ENCODE measurements at places on chromosomes 7 and 10. TPM values are rescaled to one million over a fixed set of nuclear protein-coding genes. Genes with fewer than 3 reads are reported as not detected.

Gene UPK3BL1
- 23.5 TPM for polyA plus RNA-seq

Gene SPAM1
- 0.10 TPM for polyA plus RNA-seq

Gene GPR15LG
- polyA plus RNA-seq = 0.52 TPM

- DNase-seq = no peak
Measured at GRCh38 chr10:26738301-26738911, 40.9 kb downstream of the PDSS1 start.

DNA sequence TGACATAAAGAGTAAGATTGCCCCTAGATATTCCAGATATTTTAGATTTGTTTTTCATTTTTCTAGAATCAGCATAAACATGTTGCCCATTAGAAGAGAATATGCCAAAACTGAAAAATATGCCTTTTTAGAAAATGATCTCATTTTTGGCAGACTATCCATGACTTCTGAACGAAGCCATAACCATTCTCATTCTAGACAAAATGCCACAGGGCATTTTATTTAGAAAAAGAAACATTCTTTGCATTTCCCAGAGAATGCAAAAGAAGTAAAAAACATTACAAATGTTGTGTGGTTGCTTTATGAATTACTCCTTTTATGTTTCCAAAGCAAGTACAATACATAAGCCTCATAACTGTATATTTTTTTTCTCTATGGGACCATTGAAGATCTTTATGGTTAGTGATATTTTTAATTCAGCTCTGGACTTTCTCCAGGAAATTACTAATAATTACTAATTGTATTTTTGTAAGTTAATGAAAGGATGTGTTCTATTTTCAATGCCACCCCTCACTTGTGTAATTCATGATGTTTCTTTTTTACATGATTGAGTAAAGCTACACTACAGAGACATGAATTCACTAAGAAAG, 109.6 kb upstream of the SEM1 start:
- DNase-seq = no peak

GRCh38 chr7:85030893-85031292, 156.0 kb downstream of the SEMA3D start:
- peak; percentile 47 for DNase-seq

Data from left kidney (tissue), 8 donors.